ENCODE measurements at places on chromosomes 1 and 21.

- DNase-seq: no peak
These were observed 135.4 kb upstream of the ATP1B1 start for GRCh38 chr1:168970926-168971659.

DNA sequence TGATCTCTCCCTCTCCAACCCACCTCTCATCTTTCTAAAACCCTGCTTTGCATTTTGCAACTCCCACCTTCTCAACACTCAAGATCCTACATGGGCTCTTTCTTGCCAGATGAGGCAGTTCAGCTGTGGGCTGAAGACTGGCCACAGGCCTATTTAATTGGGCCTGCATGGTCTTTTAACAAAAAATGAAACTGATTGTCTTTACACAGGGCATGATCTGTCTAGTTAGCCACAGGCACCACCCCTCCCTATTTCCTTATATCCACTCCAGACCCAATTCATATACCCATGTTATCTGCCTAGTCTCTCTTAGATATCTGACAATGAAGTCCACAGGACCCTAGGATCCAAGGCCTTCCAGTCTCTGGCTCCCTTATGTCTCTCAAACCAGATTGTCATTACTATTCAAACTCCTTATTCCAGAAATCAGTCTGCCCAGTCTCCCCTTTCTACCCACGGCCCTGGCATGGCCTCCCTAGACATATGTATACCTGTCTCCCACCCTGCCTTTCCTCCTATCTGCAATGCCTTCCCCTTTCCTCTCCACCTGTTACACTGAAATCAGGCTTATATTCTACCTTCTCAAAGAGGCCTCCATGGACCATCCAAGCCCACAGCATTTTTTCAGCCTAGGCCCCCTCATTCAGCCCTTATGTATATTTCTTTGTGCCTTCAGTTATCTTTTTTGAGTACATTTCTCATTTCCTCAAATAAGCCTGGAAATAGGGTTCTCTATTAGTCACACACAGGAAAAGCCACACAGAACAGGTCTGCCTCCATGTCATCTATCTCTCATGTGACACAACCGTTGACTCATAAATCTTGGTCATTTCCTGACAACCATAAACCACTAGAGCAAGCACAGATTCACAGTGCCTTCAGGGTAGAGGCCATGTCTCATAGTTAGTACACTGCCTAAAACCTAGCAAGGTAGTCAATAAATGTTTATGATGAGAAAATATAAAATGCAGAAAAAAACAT, 39.0 kb downstream of the LPAR3 start:
- DNase-seq: no peak

DNA sequence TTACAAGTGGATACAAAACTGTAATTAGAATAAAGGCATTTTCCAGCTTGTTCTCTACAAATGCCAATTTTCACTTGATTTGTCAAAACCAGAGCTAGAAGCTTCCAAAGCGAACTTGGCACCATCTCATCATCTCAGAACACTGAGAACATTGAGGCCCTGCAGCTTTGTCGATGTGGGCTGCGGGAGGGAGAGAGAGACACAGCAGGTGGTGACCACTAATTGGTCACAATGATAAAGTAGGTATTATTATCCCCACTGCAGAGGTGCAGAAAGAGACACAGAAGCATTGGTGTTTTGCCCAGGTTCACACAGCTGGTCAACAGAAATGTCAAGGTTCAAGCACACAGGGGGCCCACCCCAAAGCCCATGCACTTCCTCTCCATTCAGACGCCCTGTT, 72.2 kb upstream of the KRTAP19-8 start:
- no peak for DNase-seq

DNA sequence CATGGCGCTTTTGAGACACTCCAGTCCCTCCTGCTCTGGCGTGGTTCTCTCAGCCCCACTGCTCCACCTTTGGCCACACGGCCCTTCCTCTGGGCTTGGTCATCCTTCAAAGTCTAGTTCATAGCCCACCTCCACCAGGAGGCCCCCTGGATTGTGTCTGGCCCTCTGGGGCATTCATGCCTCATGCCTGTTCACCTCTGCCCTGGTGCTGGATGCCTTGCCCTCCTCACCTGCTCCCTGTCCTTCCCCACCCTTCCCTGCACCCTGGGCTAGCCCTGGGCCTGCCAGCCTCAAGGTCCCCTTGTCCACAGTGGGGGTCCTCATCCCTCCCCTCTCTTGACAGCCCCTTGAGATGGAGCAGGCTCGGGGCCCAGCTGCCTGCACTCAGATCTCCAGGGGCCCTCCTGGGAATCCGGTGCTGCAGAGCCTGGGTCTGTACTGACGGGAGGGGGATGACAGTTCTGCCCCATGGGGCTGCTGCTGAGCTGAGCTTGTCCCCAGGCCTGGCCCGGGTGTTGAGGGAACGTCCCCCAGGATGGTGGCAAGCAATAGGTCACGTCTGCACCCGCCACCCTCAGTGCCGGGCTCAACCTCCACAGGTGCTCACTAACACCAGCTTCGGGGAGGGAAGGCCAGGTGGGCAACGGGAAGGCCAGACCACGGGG, 18.4 kb downstream of the PRXL2B start:
- DNase-seq: no peak

DNA sequence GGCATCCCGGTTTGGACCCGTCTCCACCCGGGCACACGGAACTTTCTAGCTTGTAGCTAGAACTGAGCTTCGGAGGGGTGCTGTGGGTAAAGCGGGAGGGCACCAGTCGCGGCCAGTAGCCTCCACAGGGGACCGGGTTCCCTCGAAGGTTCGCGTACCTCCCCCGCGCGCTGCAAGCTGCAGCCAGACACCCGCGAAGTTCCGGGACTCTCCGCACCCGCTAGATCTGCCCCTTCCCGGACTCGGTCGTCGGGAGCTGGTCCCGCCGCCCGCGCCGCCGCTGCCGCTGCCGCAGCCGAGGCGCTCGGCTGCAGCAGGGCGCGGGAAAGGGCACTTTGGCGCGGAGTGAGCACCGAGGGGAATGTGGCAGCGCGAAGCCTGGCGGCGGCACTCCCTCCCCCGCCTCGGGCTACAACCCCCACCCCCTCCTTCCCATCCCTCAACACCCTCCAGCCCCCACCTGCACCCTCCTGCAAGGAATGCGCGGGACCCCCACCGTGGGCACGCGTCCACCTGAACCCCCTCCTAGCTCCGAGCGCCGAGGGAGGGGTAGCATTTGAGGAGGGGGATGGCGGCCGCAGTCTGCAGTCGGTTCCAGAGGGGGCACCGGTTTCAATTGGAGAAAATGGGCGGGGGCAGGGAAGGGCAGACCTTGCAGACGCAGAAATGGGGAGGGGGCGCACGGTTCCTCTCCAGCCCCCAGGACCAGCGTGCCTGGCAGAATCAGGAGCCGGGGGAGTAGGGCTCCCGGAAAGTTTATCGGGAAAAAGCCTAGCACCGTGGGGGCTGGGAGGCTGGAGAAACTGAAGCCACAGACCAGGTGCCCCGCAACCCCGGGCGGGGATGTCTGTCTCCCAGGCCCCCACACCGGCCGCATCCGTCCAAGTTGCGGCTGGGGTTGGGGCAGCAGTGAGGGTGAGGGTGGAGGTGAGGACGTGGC, 968 bp downstream of the CSMD2 start:
- DNase-seq: no peak
